ENCODE measurements at places on chromosomes 2 and 18.

GRCh38 chr18:62258093-62258492, 67.0 kb upstream of the TNFRSF11A start:
- no peak for DNase-seq

GRCh38 chr2:84492571-84492970, 23.7 kb upstream of the DNAH6 start:
- DNase-seq: no peak

- no peak for DNase-seq
These were observed 15.6 kb downstream of the ARHGEF33 start for GRCh38 chr2:38905251-38905650.

GRCh38 chr2:68218343-68218901, 33.9 kb downstream of the PPP3R1 start:
- DNase-seq: no peak

DNA sequence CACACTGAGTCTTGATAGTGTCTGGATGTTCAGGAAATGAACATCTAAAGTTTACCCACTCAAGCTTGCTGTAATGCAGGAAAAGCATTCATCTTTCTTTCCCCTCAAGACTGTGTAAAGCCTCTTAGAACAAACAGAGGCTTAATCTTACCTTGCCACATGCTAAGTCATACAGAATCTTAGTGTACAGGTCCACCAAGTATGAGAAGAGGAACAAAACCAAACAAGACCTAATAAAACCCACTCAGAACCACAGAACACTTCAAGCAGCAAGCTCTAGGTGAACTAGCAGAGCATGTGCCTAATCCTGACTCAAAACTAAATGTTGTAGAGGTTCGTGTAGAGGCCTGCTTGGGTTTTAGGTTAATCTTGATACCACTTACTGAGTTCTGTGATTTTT, 97.6 kb downstream of the SPTBN1 start:
- no peak for DNase-seq

- DNase-seq: no peak
These were observed 97.4 kb downstream of the LRP1B start for GRCh38 chr2:142033393-142033792.

GRCh38 chr18:8005870-8006569, 438.9 kb downstream of the PTPRM start:
- no peak for DNase-seq

GRCh38 chr2:71906357-71906973, 241.2 kb downstream of the CYP26B1 start:
- no peak for DNase-seq

DNA sequence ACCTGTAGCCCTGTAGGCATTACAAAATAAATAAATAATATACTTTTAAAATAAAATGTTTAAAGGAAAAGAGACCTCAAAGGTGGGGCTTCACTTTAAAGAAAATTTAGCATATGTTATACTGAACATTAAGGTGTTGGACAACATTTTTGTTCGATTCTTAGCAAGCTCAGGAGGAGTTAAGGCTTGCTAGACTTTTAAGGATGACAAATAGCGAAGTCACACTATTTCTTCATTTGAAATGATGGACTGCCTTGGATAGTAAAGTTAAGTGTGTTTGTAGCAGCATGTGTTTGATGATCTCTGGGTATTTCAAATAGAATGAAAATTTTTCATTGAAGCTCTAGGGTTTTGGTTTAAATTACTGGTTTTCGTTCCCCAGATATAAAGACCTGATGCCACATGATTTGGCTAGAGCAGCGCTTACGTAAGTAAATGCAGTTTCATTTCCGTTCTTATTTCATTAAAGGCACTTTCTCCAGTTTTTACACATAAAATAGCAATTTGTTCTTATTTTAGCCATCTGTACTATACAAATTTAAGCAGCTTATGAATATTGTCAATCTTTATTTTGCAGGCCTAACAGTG, 24.9 kb downstream of the HADHB start:
- DNase-seq: no peak

- DNase-seq: peak; percentile 27
These were observed 30.6 kb upstream of the PPP3R1 start for GRCh38 chr2:68282811-68283418.

GRCh38 chr18:73793386-73793785, 354.2 kb downstream of the FBXO15 start:
- DNase-seq: no peak

DNA sequence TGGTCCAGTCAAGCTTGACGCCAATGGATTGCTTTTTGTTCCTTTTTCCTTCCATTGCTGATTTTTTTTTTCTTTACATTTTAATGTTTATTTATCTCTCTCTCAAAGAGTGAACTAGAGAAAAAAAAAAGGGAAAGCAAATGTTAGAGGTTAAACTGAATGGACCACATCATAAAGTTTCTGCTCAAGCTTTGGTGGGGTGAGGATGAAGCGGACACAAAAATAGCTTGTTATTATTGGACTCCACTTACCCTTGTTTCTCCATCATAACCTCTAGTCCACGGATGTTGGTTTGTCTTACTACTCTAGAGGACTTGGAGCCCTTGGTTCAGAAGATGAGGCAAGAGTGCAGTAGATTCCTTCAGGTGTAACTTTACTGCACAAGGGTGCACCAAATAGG, 27.6 kb upstream of the CERS6 start:
- DNase-seq: no peak

DNA sequence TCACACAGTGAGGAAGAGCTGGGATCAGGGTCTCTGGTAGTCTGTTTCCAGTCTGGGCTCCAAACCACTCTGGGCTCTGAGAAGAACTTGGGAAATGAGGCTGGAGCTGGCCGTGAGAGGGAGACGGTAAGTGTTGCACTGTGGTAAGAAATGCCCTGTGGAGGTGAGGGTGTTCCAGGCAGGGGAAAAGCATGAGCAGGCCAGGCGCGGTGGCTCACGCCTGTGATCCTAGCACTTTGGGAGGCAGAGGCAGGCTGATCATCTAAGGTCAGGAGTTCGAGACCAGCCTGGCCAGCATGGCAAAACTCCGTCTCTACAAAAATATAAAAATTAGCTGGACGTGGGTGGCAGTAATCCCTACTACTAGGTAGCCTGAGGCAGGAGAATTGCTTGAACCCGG, 14.3 kb upstream of the DES start:
- no peak for DNase-seq

GRCh38 chr18:63433334-63433866, 11.1 kb upstream of the VPS4B start:
- no peak for DNase-seq

GRCh38 chr2:100013892-100014677, 128.3 kb downstream of the AFF3 start:
- DNase-seq: no peak

DNA sequence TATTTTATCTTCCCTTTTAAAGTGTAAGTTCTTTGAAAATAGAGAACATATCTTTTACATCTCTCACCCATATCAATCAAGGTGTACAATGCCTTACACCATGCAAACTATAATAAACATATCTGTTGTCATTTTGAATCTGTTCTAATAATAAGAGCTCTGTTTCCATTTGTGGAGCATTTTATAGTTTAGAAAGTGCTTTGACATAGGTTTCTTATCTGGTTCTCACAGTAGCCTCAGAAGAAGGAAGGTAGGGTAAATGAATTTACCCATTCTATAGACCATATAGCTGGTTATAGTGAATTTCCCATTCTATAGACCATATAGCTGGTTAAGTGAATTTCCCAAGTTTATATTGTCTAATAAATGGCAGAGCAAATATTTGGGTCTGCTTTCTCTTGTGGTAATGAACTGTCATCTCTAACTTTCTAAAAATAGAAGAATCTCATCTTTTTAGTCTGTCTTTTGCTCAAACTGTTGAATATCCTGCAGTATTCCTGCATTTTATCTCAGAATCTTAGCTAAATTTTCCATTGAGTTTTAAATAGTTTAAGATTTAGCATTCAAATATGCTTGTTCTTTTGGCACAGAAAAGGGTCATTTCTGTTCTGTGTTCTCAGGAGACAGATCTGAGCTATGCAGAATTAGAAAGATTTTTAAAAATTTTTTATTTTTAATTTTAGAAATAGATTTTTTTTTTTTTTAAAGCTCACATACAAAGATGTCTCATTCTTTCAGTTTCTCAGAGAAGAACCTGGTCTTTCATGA, 80.7 kb upstream of the STON1 start:
- no peak for DNase-seq

- no peak for DNase-seq
These were observed 35.4 kb upstream of the CABYR start for GRCh38 chr18:24103320-24104021.

- no peak for DNase-seq
These were observed 80.3 kb downstream of the MAPRE2 start for GRCh38 chr18:35121531-35121930.

DNA sequence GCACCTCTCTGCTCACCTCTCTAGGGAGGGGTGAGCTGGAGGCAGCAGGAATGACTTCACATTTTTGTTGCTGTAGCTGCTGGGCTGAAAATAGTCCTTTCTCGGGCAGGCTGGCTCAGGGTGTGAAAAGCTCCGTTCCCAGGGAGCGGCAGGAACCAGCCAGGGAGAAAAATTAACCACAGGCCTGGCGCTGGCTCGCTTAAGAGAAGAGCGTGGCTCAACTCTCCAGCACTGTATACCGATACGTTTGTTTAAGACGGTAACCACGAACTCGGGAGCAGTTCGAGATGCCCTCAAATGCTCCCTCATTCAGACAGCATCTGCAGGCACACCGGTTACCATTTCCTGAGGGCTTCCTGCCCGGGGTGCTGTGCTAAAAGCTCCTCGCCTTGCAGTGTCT, 129.6 kb downstream of the CELF4 start:
- no peak for DNase-seq

DNA sequence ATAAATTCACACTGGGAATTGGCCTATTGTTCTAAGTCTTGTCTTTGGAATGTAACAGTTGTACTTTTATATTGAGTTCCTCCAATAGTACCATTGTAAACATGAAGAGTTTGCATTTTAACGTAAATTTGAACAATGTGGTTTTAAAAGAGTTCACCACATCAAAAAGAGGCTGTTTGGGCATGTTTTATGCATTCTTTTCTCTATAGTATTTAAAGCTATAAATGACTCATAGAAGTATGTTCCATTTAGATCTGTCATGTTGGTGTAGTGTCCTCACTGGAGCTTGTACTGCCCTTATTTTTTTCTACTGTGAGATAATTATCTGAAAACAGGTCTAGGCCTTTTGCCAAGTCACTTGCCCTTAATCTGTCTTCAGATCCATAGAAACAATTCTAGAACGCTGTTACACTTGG, 141.9 kb downstream of the RHBDD1 start:
- DNase-seq: no peak

DNA sequence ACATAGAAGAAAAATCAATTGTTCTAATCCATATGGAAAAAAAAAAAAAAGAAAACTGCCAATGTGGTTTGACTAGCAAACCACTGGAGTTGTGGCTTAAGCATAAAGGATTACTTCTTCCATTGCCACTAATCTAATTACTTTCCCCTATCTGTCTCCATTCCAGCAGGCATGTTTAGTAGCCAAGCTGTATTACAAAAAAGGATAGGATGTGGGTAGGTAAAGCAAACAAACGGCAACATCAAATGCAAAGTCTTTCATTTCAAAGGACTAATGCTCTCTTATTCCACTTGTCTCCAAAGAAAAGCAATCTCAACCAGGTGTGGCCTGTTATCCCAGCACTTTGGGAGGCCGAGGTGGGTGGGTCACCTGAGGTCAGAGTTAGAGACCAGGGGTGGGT, 36.5 kb downstream of the SLC8A1 start:
- DNase-seq: no peak

GRCh38 chr18:79952996-79953559, 1.6 kb upstream of the SLC66A2 start:
- no peak for DNase-seq

DNA sequence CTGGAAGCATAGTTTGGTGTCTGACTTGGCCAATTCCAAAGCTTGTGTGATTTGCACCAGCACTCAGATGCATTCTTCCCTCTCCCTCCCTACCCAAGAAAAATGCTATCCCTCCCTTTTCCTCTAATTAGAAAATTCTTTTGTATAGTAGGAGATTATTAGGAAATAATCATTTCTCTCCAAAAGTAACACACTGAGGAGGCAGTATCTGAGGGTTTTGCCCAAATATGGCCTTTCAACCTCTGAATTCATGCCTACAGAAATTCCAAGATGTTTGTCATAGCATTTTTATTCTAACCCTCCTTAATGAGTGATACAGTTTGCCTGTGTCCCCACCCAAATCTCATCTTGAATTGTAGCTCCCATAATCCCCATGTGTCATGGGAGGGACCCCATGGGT, 5.0 kb upstream of the TMEM18 start:
- no peak for DNase-seq

- no peak for DNase-seq
These were observed 37.9 kb downstream of the CREB1 start for GRCh38 chr2:207567671-207568070.

DNA sequence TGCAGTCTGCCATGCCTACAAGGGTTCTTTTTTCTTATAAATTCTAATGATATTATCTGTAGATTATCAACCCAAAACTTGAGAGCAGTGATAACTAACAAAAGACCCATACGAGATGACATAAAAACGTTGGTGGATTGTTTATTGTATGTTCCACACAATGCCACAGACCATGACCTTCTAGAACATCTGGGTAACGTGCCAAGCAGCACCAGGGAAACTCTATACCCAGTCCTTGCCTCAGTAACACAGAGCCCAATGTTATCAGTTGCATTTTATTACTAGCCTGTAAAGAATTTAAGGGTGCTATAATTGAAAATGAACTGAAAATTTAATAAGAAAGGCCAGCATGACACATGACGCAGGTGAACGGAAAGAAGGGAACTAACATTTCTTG, 99.1 kb upstream of the UGP2 start:
- no peak for DNase-seq

- DNase-seq: no peak
These were observed 94.6 kb downstream of the NYAP2 start for GRCh38 chr2:225494100-225494459.

DNA sequence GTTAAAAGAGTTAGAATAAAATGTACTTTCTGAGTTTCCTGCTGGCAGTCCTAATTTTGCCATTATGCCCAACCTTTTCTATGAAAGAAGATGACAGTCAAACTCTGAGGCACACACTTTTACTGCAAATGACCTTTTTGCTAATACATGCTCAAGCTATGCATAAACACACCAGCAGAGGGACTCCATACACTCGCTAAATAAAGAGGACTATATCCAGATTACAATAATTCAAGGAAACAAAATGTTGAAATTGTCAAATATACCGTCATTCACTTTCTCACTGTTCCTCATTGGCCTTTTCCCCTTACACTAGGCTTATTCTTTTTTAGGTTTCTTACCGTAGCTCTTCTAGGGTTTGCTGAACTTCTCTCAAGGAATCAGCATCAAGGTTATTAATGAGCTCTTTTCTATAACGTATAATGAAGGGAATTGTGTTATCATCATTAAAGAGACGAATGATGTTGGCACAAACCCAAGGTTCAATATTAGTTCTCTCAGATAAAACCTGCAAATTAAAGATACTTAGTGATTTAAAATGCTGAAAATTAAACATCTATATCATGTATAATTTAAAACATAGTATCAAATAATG, 25.7 kb downstream of the SRBD1 start:
- peak; percentile 47 for DNase-seq

- no peak for DNase-seq
These were observed 276.7 kb downstream of the ZNF385B start for GRCh38 chr2:179584760-179585159.

DNA sequence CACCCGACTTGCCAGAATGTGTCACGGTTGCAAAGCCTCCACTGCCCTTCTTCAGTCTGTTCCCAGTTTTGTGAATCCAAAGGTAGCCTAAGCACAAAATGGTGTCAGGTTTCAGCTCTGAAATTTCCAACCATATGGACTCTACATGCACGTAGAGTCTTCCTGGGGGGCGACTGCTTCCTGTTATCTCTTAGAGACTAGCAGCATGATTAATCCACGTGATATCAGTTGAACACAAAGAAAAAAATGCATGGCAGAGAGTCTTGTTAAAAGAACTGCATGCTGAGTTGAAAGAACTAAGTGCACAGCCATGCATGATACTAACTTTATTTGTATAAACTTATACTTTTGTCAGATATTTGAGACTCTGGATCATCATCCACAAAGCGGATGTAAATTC, 404.4 kb downstream of the SOCS6 start:
- DNase-seq: no peak
